ENCODE measurements at places on chromosomes 6 and 20.

GRCh38 chr6:41443616-41444525 is 102.3 kb upstream of the FOXP4 start:
- DNase-seq, result no peak

GRCh38 chr6:6695625-6696276 is 107.2 kb downstream of the LY86 start:
- no peak for DNase-seq

GRCh38 chr20:31705598-31706597 is 16.8 kb downstream of the BCL2L1 start:
- no peak for DNase-seq

- no peak for DNase-seq
These were observed 214.9 kb downstream of the ZFAND3 start for GRCh38 chr6:38034274-38034914.

DNA sequence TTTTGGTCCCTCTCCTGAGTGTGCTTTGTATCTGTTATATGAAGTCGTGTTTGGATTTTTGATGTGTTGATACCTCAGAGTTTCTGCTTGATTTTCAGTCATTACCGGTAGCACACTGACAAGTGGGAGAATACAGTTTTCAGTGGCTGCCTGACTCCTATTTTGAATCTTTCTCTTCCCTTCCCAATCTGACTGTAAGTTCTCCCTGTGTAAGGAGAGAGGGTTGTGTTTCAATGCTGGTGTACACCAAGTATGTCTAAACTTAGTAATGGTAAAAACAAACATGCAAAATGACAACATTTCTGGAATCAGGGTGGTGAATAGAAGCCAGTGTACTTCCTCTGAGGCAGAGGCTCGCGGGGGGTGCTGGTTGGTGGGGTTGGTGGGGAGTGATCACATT is 103.4 kb downstream of the HIVEP1 start:
- no peak for DNase-seq

GRCh38 chr20:38242848-38243708 is 17.5 kb downstream of the KIAA1755 start:
- DNase-seq, result no peak

DNA sequence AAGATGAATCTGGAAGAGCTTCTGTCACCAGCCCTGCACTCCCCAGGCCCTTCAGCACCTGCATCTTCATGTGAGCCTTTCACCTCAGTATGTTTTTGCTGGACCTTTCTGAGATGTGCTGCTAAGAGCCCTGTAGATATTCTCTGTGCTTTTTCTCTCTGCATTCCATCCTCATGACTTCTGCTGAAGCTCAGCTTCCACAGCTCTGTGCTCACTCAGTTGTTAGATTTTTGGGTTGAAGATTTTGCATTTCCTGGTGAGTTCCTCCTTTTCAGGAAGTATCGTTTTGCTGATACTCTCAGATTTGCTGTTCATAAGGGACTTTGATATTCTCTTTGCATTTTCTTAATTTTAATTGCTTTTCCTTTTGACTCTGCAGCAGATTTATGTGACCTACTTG is 18.3 kb downstream of the KIAA1586 start:
- DNase-seq, result no peak

DNA sequence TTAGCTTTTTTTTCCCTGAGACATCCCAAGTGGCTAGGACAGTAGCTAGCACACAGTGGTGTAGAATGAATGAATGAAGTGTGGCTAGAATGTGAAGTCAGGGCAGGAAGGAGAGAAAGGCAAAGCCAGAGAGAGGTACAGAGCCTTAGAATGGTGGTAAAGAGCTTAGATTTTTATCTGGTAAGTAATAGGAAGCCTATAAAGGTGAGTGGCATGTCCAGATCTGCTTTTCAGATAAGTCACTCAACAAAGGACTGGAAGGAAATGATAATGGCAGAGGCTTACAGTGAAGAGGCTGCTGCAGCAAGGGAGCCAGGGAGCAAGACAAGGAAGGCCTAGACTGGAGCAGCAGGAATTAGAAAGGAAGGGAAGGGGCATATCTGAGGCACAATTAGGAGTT is 96.0 kb upstream of the PRDM1 start:
- no peak for DNase-seq

DNA sequence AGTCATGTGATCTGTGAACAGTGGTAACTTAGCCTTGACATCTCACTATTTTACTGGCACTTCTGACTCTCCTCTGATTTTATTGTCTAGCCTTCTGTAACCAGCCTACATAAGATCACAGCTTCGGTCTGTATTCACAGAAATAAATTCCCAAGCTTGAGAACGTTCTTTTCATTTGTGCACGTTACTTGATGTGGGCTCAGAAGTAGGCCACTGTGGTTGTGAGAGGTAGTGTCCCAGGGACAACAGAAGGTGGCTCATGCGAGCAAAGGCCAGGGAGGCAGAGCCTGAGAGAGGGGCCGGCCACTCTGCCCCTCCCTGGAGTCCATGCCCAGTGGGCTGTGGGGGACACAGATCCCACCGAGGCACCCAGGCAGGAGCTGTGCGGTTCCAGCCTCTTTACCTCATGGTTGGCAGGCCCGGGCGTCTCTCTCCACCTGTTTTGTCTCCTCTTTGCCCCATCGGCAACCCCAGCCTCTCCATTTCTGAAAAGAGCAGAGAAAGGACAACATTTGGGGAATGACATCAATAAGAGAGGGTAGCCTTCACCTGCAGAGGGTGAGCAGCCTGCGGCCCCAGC is 207.5 kb upstream of the CST7 start:
- no peak for DNase-seq

DNA sequence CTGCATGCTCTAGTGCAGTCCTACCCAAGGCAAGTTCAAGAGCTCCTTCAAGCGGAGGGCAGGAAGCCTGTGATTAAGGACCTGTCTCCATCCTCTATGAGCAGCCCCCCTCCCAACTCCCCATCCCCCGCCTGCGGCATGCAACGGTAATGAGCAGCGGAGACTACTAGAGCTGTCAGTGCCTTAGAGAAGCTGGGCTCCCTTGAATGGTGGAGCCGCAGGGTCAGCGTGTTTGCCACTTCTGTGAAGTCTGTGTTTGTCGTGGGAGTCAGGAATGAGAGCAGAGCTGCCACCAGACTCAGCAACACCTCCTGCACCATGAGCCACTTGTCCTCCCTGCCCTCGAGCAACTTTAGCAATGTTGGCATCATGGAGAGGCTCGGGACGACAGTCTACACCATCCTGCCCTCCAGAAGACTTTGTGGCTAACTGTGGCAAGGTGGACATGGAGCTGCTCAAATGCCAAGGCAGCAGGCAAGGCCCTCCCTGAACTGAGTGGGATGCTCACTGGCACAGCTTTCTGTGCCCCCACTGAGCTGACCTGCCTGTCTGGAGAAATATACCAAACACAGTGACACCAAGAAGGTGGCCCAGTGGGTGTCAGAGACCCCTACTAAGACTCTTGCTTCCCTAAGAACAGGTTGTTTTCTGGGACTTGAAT is 23.8 kb upstream of the SYNDIG1 start:
- DNase-seq, result no peak

GRCh38 chr20:47991875-47992488 is 206.7 kb upstream of the SULF2 start:
- DNase-seq, result no peak

DNA sequence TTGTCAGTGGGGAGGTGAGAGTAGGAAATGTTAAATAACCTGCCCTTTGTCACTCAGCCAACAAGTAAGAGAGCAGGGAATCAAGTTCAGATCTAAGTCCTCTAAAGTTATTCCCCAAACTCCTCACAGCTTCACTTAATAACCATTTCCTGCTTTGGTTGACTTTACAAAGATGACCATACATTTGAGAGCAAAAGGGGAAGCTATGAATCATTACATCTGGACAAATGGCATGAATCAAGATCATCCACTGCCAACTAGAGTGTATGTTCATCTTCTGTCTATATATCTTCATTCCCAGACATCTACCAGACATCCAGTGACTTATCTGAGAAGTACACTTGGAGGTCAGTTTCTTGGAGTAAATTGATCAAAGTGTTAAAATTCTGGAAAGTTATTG is 15.1 kb upstream of the HIVEP2 start:
- DNase-seq, result no peak

- no peak for DNase-seq
These were observed 31.0 kb downstream of the CDK5RAP1 start for GRCh38 chr20:33370291-33370690.

- no peak for DNase-seq
These were observed 83.1 kb downstream of the THBS2 start for GRCh38 chr6:169170583-169170955.

DNA sequence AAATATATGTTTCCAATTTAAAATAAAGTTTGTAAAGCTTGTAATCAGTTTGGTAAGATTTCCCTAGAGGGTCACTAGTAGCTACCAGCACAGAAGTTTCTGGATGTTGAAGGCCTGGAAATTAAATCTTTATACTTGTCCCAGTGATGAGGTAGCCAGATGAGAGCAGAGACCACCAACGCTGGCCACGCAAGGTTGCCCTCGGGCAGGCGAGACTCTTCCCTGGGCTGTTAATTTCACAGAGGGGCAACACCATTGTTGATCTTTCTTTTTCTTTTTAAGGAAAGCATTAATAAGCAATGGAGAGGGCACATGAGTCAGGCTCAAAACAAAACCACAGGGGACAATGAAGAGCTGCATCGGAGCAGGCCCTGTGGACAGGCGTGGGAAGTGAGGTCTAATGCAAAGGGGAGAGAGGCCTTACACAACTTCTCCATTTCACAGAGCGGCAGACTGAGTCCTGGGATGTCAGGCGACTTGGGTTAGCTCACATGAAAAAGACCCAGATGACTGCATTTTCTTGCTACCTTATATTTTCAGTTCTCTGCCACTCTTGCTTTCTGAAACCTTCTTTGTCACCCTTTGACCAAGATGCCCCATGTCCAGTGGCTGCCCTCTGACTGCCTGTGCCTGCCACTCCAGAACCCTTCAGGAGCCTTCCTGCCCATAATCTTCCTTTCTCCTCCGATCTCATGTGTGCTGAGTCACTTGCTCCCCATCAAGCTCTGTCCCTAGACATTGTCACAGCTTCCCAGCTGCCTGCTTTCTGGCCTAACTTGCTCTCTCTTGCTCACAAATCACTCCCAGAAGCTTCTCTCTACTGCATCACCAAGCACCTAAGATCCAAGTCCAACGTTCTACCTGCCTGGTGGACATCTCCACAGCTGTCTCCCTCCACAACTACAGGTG is 107.7 kb upstream of the CDYL start:
- no peak for DNase-seq

- no peak for DNase-seq
These were observed 117.4 kb downstream of the ZFAND3 start for GRCh38 chr6:37936906-37937305.

- no peak for DNase-seq
These were observed 1.6 kb downstream of the ARFRP1 start for GRCh38 chr20:63706027-63706695.

DNA sequence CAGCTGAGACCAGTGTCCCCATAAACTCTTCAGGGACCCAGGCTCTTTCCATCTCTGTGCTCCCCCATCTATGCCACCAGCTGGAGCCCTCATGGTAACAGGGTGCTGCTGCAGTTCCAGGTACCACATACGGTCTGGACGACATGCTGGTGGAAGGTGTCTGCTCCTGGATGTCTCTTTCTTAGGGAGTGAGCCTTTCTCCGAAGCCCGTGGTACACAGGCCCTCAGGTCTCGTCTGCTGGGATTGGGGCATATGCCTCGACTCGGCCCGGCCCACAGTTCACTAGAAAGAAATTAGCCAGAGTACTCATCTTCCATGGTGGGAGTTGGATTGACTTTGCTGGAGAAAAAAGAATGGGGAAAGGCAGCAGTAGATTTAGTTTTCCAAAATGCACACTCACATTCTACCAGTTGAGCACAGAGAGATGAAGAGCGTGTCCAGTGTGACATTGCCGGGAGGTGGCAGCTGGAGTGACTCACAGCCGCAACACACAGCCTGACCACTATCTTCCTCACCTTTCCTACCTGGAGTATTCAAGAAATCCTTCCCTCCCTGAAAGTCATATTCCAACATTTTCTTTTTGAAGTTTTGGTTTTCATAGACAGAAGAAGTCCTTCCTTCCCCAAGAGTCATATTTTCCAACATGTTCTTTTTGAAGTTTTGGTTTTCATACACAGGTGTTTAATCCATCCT is 18.6 kb upstream of the SPO11 start:
- DNase-seq, result no peak

DNA sequence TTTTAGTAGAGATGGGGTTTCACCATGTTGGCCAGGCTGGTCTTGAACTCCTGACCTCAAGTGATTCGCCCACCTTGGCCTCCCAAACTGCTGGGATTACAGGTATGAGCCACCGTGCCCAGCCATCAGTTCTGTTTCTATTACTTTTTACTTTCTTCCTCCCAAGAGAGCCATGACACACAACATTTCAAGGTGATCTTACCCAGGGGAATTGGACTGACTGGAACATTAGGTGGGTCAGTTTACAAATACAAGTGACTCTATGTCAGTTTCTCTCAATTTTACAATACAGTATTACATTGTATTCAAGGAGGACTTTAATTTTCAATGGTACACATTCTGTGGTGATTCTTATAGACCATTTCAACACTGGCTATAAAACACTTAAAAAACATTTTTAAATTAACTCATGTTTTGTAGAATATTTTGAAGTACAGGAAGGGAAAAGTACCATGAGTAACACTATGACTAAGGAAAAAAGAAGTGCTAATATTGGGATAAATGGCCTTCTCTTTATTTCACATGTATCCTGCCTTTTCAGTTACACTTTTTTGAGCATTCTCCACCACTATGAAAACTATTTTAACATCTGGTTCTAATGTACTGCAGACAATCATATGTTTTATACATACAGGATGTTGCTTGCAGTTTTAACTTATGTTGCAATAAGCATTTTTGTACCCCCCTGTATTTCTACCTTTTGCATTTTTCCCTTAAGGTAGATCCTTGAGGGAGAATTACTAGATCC is 8.4 kb downstream of the TPBG start:
- no peak for DNase-seq

GRCh38 chr6:160398674-160399271 is 50.6 kb downstream of the SLC22A3 start:
- DNase-seq, result no peak

GRCh38 chr6:20377623-20378265 is 23.9 kb upstream of the E2F3 start:
- no peak for DNase-seq

DNA sequence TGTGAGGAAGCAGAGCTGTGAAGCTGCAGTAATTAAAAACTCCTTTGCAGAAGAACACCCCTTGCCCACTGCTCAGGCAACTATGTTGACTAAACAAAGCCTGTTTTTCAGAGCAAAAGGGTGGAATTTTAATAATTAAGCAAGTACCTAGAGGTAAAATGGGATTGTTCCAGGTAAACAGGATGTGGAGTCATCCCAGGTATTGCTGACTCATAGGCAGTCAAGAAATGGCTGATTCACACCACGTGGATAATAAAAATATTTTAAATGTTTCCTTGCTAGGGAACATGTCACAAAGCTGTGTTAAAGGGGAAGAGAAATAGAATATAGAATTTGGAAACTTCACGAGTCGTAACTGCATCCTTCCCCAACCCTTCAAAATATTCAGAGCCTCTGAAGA is 491.8 kb downstream of the BTBD3 start:
- no peak for DNase-seq

- DNase-seq, result no peak
These were observed 31.8 kb downstream of the RNF146 start for GRCh38 chr6:127298475-127298874.

DNA sequence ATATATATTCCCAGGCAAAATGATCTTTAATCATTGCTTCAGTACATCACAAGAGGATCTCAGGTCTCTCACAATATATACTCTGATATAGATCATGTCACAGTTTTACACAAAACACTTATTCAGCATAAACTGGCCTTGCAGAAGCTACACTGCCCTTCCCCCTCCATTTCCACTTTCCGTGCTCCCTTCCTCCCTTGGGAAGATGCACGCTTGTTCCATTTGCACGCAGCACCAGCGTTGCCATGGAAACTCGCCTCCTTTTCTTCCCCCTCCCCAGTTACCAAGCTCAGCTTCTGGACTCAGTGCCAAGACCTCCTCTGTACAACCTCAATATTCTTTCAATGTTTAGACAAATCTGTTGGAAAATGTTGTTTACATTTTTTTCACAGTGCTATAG is 154.6 kb downstream of the RFPL4B start:
- DNase-seq, result no peak

Measured in GOT3 (cell line).